ENCODE measurements at places on chromosomes 1 and 21.

DNA sequence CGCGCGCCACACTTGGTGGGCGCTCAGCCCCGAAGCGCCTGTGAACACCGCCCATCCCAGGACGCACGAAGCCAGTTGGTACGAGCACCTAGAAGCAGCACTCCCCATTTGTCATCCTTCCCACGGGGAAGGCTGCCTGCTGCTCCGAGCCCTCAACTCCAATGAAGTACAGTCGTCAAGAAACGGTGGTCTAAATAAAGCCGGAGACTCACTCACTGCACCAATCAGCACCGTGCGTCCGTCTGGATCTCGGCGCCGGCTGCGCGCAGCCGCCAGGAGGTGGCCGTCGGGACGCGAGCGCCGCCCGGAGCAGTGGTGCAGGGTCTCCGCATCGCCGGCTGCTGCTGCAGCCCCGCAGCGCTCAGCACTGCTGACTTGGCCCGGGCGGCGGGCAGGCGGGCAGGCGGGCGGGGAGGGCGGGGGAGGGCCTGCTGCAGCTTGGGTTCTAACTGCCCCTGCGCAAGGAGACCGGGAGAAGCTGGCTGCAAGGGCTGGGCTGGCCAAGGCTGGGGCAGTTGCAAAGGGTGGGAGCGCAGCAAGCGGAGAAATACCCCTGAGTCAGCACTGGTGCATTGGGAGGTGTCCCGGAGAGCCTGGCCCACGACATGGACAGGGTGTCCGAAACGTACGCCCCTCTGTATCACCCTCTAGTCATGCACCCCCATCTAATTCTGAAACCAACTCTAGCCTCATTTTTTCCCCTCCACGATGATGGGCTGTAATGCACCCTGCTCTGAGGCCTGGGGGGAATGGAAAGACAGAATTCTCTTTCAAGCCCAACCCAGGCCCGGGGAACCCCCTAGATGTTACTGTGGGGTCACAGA, 35.8 kb upstream of the H6PD start:
- DNase-seq = no peak

DNA sequence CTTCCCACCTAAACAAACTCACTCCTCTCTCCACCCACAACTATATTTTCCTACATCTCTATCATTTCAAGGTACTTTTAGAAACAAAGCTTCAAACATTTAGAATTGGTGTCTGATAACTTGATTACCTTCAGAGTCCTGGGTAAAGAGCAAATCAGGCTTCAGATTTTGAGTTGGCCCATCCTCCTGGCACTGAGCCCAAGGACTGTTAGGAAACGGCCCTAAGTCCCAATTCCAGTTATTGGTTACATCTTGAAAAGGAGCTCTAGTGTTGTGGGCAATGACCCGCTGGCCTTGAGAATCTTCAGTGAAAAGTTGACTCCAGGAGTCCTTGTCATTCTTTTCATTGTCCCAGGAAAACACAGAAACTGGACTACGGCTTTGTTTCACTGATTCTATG, 15.1 kb downstream of the MTFR1L start:
- DNase-seq = no peak

- DNase-seq = peak; percentile 86
Measured at GRCh38 chr1:241640149-241640866, at the start of the genes CHML and OPN3. TSS of gene CHML (minus strand) at chr1:241640369. CDS start at chr1:241635766, 4,603 bp downstream. TSS of gene OPN3 (minus strand) at chr1:241640369. CDS start at chr1:241640254, 115 bp downstream.

GRCh38 chr1:107352850-107353249, 212.0 kb downstream of the NTNG1 start:
- no peak for DNase-seq

GRCh38 chr1:23325393-23325792, 18.7 kb downstream of the HNRNPR start:
- no peak for DNase-seq

DNA sequence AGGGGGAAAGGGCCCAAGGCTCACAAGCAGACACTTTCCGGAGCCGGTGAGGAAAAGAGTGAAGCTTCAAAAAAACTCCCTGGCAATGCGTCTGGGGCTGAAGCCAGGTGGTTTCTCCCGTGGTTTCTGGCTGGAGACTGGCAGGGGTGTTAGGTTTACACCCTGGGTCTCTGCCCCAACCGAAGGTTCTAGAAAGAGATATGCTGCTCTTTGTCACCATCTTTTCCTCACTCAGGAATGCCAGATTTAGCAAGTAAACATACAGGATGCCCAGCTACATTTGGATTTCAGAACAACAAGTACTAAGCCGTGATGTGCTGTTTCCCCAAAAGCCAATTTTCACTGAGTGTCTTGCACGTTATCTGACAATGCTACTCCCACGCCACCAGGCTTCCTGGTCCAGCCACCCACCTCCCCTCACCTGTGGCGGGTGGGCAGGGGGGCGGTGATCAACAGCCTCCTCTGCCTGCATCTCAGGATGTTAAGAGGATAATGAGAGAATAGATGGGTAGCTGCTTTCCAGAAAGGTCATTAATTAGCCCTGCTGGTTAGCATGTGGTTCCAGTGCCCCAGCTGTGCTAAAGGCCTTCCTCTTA, 69.6 kb upstream of the OLIG2 start:
- DNase-seq = no peak

DNA sequence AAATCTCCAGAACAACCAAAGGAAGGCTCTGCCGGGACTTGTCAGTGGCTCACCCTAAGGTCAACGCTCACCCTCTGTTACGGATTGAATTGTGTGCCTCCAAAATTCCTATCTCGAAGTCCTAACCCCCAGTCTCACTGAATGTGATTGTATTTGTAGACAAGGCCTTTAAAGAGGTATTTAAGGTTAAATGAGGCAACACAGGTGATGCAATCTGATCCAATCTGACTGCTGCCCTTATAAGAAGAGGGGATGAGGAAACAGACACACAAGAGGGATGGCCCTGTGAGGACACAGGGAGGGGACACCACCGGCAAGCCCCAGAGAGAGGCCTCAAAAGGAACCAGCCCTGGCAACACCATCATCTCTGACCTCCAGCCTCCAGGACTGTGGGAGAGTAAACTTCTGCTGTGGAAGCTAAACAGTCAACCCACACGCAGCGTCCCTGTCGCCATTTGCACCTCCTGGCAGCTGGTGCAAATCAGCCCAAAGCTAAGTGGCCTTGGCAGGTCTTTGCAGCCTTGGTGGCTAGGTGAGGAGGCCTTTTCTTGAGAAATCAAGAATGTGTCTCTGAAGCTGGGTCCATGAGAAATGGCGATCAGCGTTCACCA, 24.2 kb downstream of the UBASH3A start:
- no peak for DNase-seq

GRCh38 chr1:167501515-167502191, 16.7 kb downstream of the CD247 start:
- DNase-seq = no peak

- DNase-seq = no peak
Measured at GRCh38 chr1:20662110-20662475, 924 bp upstream of the DDOST start.

DNA sequence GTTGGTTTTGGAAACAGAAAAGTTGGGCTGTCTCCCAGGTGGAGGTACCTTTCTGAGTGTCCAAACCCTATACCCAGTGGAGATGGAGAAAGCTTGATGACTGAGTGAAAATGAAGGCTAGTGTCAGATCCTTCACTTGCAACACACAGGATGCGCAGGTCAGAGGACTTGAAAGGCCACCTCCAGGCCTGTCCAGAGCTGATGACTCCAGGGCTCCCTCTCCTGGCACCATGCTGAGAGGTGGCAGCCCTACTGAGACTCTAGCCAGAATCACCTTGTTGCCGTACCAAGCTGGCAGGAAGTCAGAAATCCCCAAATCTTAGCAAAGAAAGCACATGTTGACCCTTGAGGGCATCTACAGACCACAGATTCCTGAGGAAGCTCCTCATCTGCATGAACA, 16.4 kb downstream of the KNCN start:
- DNase-seq = no peak
